ENCODE measurements at places on chromosomes 12 and 14. TPM values are rescaled to one million over a fixed set of nuclear protein-coding genes. Genes with fewer than 3 reads are reported as not detected.

DNA sequence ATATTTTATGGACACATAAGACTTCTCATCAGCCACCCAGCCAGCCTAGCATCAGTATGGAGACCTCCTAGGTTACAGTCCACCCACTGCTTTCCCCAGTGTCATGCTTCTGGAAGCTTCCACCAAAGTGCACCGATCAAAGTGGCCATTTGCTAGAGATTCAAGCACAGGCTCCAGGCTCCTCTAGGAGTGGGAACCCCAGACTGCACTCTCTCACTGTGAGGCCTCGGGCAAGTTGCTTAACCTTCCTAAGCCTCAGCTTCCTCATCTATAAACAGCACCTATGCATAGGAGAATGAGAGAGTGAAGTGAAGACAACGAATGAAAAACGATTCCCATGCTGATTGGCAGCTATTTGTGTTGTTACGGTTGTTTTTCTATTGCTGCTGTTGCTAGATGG is 94.4 kb downstream of the DICER1 start:
- DNase-seq: no peak

GRCh38 chr12:1719139-1719538 is 28.3 kb downstream of the ADIPOR2 start:
- DNase-seq: no peak

DNA sequence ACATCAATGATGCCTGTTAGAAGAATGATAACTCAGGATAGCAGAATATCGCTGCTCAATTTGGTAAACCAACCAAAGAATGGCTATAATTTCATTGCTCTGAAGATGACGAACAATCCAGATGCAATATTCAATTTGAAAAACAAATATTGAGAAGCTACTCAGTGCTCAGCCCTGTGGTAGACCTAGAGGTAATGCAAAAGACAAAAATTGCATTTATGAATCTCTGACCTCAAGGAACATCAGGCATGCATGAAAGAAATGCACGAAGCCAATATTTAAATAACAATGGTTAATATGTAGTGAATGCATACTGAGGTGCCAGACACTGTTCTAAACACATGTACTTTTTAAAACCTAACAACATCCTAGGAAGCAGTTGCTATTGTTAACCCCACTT is 298.6 kb upstream of the TMTC1 start:
- no peak for DNase-seq

- DNase-seq: no peak
Measured at GRCh38 chr14:78010688-78011087, 159.5 kb upstream of the NRXN3 start.

Gene TSHR
- not detected for total RNA-seq

Gene CERS5
- total RNA-seq: 7.3 TPM

DNA sequence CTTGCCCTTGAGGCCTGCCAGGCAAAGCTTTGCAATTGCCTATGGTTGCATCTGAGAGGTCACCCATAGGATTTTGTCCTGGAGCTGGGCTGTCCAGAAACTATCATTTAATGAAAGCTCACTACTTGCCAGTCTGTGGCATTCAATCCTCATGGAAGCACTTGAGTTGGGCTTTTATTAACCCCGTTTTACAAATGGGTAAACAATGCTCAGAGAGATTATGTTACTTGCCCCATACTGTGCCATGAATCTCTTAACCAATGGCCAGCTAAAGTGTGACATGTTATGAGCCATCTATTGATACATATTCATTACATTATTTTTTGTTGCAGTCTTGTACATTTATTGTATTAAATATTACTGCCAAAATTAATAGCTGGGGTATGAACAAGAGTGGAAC is 35.9 kb downstream of the PDZRN4 start:
- no peak for DNase-seq

Gene JDP2
- 22.1 TPM for total RNA-seq

DNA sequence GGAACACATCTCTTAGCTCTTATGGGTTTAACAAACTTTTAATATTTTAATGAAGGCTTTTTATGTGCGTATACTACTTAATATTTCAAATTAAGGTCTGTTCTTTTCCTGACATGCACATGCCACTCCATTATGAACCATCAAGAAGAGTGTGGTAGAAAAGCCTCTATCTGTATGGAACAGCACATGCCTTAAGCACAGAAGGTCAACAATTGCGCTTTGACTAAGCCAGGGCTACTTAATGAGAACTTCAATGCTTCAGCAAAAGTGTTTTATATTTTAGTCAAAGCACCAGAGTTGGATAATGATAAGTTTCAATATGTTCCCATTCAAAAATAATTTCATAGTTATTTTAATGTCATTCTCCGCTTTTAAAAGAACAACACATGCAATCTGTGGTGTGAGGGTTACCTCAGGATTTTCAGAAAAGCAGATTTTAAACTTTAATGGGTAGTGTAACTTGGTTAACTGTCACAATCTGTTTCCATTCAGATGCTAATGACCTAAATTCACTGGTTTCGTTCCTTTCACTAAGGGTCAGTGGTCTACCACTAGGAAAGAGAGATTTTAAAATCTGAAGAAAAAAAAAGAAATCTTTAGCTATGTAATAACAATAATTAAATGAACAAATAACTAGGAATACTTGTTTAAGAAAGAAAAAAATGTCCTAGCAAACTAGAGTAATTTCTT is 193.4 kb upstream of the NOVA1 start:
- no peak for DNase-seq

GRCh38 chr14:104467641-104468040 is 111.9 kb upstream of the C14orf180 start:
- DNase-seq: no peak

Gene SLC6A12
- 0.86 TPM for total RNA-seq

Gene C1QL4
- not detected for total RNA-seq

Gene CLEC1B
- not detected for total RNA-seq

Gene OAS3
- 5.1 TPM for total RNA-seq

Gene AKAP5
- total RNA-seq: 0.16 TPM

DNA sequence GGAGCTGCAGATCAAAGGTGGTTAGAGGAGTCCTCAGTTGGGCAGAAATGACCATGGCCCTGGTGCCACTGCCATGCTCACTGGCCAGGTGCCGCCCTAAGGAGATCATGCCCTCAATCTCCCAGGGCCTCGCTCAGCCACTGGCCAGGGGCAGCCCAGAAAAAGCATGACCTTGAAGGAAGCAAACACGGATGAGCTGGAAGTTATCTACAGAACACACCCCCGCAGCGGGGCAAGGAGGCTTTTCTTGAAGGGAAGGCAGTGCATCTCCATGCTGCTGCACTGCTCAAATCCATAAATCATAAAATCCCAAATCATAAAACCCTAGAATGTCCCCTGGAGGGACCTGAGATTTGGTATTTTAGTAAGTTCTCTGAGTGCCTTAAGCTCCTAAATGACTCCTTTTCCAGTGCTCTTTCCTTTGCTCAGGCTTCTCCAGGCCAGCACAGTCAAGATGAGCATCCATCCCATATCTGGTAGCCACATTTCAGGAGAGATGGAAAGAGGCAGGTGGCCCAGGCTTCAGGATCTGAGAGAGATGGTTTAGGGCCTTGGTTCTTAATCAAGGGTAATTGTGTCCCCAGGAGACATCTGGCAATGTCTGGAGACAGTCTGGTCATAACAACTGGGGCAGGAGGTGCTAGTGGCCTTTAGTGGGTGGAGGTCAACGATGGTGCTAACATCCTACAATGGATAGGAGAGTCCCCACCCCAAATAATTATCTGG is 217.3 kb downstream of the RBM19 start:
- DNase-seq: no peak

Gene LRRK2
- total RNA-seq: 7.4 TPM

Gene CCDC88C
- 2.9 TPM for total RNA-seq

GRCh38 chr14:23307687-23308644 is 1.3 kb downstream of the BCL2L2 start:
- DNase-seq: no peak

Gene GDF3
- not detected for total RNA-seq

DNA sequence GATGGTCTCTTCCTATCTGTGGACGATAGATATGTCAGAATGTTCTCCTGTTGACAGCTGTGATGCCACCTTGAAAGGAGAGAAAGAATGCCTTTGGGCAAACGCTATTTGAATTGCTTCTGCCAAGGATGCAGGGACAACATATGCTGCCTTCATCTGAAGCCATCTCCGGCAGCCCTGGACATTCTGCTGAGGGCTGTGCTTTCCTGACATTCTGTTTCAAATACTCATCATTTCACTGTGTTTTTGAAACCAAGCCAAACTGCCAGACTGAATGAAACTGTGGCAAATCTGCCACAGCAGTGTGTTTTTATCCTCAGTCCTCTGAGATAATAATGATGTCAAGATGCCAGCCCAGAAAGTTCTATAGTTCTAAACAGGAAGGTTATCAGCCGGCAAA is 85.8 kb upstream of the BCAT1 start:
- DNase-seq: no peak

Gene TAS2R14
- total RNA-seq: 0.75 TPM
